ENCODE measurements at places on chromosomes 16 and 17.

- DNase-seq = no peak
Observed at GRCh38 chr17:74172700-74173099, 30.8 kb upstream of the RPL38 start.

DNA sequence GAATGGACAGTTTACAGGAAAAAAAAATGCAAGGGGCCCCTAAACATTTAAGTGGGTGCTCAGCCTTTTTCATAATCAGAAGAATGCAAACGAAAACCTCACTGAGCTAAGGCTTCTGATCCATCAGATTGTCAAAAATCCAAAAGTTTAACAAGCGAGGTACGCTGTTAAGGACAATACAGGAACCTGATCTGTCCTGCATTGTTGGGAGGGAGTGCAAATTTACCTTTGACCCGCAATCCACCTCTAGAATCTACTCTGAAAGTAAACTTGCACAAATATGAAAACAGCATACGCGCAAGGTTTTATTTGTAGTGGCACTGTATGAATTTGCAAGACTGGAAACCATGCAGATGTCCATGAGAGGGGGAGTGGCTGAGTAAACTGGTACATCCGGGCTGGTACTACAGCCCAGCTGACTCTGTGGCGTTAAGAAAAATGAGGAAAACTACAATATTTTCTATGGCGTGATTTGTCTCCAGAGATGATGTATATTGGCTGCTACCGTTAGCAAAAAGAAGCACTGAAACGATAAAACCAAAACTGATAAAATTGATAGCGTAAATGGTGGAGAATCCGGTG, 28.8 kb upstream of the ST6GALNAC1 start:
- no peak for DNase-seq

DNA sequence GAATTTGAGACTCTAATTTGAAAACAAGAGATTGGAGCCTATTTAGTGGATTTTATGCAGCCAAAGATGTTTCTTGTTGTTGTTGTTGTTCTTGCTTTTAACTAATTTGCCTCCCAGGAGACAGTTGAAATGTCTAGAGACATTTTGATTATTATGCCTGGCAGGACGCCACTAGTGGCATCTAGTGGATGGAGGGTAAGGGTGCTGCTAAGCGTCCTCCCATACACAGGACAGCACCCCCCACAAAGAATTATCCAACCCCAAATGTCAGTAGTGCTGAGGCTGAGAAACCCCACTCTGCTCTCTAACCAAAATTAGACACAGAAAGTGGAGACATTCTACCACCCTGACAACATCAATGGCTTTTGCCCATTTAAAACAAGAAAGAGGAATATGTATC, 15.4 kb upstream of the HSBP1 start:
- no peak for DNase-seq

DNA sequence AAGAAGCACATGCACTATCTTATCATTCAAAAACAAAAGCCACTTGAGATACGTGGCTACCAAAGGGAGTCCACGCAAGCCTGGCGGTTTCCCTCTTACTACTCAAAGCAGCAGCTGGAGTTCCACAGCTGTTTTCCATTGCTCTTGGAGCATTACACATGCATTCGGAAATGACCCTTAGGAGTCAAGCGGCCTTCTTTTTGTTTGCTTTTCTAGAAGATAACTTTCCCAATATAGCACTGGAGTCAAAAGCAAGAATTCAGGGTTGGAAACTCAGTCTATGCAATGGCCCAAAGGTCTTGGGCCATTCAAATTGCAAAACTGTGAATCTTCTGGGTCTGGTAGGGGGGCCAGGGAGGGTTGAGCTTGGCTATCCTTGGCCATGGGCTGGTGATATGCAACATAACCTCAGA, 97.8 kb upstream of the MAF start:
- no peak for DNase-seq

DNA sequence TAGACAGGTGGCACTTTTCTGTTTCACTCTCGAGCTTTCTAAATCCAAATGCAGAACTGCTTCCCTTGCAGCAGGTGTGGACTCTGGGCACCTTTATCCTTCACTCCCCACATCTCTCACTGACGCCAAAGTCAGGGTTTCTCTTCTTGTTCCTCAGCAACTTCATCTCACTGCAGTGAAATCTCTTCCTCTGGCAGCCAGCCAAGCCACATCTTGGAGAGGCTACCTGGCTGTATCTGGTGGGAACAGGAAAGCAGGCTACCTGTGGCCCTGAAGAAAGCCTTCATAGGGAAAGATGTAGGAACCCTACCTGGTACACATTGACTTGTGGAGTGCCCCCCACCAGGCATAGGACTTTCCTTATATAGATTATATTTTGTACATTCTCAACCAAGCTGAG, 159.1 kb downstream of the UTP18 start:
- DNase-seq = no peak

DNA sequence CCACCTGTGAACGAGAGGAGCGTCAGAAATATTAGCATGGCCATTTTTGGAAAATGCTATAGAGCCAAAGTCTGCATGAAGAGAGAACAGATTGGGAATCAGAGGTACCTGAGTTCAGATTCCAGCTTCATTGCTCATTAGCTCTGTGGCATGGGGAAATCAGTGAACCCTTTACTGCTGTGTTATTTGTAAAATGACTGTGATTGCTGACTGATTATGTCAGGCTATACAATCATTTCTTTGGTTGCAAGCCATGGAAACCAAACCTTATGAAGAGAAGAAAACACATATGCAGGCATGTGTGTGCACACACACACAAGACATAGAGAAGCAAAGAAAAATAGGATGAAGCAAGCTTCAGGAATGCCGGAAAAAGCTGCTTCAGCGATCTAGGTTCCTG, 101.4 kb upstream of the HSBP1 start:
- DNase-seq = no peak

GRCh38 chr17:7837408-7838088, 3.5 kb downstream of the KDM6B start:
- DNase-seq = no peak

- DNase-seq = no peak
Observed at GRCh38 chr17:48619826-48620449, 4.8 kb upstream of the HOXB8 start.

- DNase-seq = no peak
Observed at GRCh38 chr17:82663381-82664275, 15.4 kb upstream of the WDR45B start.

DNA sequence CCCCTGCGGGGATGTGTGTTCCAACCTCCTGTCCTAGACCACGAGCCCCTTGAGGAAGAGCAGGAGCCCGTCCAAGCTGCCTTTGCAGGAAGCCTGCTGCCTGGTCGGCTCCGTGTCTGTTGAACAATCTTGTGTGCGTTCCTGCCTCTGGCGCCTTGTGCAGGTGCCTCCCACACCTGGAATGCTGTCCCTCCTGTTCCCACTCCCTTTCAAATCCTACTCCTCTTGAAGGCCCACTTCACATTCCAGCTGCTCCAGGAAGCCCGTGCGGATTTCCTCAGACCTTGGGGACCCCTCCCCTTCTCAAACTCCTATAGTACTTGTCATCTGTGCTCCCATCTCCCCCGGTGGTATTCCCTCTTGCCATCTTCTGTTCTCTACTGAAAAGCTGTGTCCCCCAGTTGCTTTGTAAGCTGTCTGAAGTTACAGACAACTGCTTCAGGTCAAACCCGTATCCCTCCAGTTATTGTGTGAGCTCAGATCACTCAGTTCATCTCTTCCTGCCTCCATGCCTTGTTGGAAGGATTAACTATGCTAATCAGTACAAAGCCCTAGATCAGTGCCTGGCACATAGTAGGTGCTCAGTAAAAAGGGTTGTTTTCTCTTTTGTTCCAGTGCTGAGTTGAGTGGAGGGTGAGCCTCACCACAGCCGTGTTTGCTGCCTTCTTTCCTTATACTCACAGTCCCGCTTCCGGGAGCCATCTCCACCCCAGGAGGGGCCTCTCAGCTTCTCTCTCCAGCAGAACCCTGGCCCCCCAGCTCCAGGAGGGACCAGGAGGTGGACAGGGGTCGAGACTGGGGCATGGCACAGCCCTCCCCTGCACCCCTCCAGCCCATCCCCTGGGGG, 241.8 kb upstream of the CIBAR2 start:
- no peak for DNase-seq

All from esophagus squamous epithelium (tissue), 5 donors.